Glomerular endothelial cell (primary cell): ENCODE measurements at places on chromosomes 5 and 9. TPM values are rescaled to one million over a fixed set of nuclear protein-coding genes. Genes with fewer than 3 reads are reported as not detected.

IL3 gene
- total RNA-seq: not detected in 2 replicates

FOXD4L5 gene
- not detected in 2 replicates for total RNA-seq

PAEP gene
- total RNA-seq: not detected in 2 replicates

IL31RA gene
- total RNA-seq: 0.76 and 3.5 TPM in 2 replicates
